ENCODE measurements at places on chromosomes 12 and 14. TPM values are rescaled to one million over a fixed set of nuclear protein-coding genes. Genes with fewer than 3 reads are reported as not detected.

Gene PLEKHA5
- 53.4 TPM for total RNA-seq

Gene PRIMA1
- total RNA-seq: 3.6 TPM

Gene SLC22A17
- total RNA-seq: 31.4 TPM

GRCh38 chr12:96352161-96352835, 47.9 kb downstream of the CDK17 start:
- DNase-seq: no peak

GRCh38 chr12:115761784-115762183, 515.7 kb downstream of the MED13L start:
- DNase-seq: no peak

Gene TMPO
- total RNA-seq: 16.8 TPM

DNA sequence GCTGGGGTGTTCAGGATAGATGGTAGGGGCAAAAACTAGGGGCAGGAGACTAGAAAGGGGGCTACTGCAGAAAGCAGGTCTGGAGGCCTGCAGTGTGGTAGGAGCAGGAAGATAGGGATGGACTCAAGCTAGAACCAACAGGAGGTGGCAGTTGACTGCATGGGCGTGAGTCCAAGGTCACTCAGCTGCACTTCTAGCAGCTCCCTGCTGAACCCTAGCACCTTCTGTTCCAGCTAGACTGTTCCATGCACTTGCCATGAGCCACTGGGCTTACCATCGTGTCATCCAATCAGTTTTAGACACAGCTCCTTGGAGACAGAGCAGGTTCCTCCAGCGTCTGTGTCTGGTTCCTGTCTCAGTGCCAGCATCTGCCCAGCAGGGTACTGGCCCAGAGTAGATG, 11.3 kb upstream of the KRT8 start:
- DNase-seq: no peak

DNA sequence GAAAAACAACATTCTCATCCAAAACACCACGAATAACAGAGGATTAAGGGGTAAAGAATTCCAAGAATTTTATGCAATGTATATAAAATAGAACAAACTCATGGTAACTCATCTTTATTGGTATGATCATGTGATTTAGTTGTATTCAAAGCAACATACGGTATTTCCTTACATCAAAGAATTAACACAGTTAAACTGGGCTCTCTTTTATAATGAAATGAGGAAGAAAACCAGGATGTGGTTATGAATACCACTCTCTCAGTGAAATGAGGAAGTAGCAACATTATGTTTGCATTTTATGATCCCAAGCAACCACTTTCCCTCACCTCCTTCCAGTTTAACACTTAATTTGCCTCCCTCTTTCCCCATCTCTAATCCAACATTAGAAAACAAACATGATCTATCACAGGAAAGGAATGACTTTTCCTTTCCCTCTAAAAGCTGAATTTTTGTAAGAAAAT, 22.9 kb downstream of the SPTLC2 start:
- no peak for DNase-seq
